Colonic mucosa (tissue), 4 donors: ENCODE measurements at places on chromosomes 4 and X. TPM values are rescaled to one million over a fixed set of nuclear protein-coding genes. Genes with fewer than 3 reads are reported as not detected.

GRCh38 chr4:86496094-86497080 lies 97.7 kb upstream of the PTPN13 start:
- peak; percentile 32 for DNase-seq

Gene HEPH
- total RNA-seq = 143 TPM

Gene SRPX
- total RNA-seq = 15.9 TPM

GRCh38 chr4:14178421-14178820 lies 550.9 kb upstream of the BOD1L1 start:
- DNase-seq = no peak

DNA sequence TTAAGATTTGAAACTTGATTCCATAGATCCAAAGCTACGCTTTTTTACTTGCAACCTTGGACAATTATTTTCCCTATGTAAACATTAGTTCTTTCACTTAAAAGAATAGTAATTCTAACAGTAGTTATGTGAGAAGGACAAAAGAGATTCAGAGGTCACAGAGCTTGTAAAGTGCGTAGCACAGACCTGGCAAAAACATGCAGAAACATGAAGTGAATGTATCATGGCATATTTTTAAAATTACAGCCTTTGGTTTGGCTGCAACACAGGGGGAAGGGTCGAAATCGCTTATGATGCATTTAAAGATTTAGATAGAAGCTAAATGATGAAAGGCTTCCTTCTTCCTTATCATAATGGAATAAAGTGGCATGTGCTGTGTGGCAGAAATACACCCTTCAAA lies 1068.8 kb downstream of the ARAP2 start:
- DNase-seq = no peak

DNA sequence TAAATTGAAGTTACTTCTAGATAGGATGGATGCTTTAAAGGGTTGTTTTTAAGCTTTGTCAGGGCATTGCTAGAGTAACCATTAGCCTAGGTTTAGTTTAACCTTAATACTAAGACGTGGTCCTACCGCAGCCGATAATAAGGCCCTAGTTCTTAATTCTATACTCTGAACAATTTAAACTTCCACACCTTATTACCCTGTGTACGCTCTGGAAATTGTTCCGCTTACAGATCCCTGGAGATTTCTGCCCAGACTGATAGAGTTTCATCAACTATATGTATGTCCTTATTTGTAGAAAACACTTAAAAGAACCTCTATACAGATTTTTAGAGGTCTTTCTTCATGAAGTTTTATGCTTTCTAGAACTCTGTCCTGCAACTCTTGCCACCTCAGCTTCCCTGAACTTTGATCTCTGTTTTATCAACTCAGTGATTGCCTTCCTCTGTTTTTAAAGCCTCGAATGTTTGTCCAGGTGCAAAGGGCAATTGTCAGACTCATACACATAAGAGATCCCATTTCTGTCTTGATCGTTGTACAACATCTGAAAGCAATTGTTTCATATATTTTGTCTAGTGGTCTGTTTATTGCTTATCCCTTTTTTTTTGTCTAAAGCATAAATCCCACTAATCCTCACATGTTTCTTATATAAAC lies 71.1 kb upstream of the VCX start:
- peak; percentile 60 for DNase-seq

DNA sequence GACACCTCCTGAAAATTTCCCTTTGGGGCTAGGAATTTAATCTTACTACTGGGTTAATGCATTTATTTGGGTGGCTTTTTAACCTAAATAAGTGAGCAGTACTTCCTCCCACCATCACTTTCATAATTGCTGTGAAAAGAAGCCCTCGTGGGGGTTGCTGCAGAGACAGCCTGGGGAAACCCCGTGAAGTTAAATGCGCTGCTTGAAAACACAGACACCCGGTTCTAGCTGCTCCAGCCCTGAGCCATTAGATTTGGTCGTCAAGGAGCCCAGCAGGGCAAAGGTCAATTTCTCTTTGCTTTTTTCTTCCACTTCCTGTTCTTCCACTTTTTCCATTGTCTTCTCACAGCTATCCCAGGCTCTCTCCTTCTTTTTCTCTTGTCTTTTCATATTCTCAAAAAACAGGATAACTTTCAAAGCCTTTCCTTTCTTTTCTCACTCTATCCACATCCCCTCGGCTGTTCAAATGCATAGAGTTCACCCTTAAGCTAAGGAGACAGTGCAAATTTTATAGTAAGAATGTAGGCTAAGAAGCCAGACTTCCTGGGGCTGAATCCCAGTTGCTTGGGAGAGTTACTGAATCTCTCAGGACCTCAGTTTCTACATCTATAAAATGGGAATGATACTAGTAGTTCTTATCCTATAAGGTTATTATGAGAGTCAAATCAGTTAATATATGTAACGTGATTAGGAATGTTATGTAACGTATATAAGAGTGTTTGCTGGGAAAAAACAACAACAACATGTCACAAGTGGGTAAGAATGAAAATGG lies 91.5 kb upstream of the ZNF827 start:
- peak; percentile 79 for DNase-seq

- DNase-seq = no peak
These were observed 121.0 kb downstream of the KCNIP4 start for GRCh38 chr4:21827575-21827974.

DNA sequence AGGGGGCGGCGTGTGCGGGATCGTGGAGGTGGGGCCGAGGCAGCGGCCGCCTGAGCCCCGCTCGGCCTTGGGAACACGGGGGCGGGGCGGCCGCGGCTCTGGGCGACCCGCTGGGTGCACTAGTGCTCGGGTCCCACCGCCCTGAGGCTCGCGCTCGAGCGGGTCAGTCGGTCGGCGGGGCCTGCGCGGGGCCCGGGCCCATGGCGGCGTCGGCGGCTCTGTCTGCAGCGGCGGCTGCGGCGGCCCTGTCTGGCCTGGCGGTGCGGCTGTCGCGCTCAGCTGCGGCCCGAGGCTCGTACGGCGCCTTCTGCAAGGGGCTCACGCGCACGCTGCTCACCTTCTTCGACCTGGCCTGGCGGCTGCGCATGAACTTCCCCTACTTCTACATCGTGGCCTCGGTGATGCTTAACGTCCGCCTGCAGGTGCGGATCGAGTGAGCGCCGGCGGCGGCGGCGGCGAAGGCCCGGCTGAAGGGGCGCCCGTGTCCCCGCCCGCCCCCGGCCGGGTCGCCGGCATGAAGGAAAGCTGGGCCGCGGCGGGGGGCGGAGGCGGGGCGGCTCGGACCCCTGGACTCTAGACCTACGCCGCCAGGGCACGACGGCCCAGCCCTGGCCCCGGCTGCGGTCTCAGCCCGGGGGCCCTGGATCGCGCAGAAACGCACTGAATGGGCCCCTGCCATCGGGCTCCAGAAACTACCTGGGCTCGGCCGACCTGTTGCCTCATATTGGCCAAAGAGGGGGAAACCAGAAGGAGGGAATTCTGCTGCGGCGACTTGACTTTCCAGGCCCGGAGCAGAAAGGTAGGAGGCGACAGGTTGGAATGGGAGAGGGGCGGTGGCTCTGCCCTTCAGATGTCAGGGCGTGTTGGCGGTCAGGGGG lies at the start of gene SMIM10L2A:
TSS of gene SMIM10L2A (plus strand) at position 13 of the 878 bp plus-strand sequence. CDS start at position 201, 188 bp downstream.
- DNase-seq = no peak

DNA sequence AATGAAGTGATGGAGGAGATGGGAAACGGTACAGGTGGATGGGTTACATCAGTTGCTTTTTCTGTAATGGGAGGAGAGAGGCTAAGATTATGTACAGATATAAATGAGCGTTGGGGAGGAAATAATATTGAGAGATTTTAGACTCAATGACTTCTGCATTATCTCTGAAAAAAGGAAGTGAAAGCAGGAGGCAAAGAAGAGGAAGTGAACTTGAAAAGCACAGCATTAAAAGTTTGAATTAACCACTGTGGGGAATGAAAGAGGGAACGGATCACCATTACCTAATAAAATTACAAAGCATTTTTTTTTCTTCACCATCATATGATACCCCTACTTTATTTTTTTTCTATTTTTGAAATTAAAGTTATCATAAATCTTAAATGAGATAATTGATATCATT lies 1025.5 kb downstream of the RPA4 start:
- no peak for DNase-seq

Gene FAM9B
- not detected for total RNA-seq

DNA sequence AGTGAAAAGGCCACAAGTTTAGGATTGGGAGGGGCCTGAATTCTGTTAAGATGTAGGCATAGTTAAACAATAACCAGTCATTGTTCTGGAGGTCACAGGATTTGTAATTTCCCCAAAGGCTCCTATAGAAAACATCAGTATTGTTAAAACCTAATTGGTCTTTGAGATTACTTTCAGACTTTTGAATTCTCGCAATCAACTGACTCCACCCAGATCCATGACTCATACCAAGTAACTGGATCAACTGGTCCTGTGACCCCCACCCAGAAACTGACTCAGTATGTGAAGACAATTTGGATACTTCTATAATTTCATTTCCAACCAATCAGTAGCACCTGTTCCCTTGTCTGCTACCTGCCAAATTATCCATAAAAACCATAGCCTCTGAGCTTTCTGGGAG lies 28.4 kb downstream of the MAGEB16 start:
- no peak for DNase-seq

Gene WDR45
- total RNA-seq = 40.6 TPM

Gene TSPAN6
- total RNA-seq = 57.6 TPM

Gene FAM114A1
- total RNA-seq = 76.3 TPM

GRCh38 chr4:2071912-2072867 lies 13.1 kb downstream of the NAT8L start:
- no peak for DNase-seq

- no peak for DNase-seq
These were observed 51.6 kb downstream of the PPP3CA start for GRCh38 chr4:101295691-101296090.

GRCh38 chr4:16297003-16297402 lies 70.7 kb upstream of the TAPT1 start:
- DNase-seq = no peak

DNA sequence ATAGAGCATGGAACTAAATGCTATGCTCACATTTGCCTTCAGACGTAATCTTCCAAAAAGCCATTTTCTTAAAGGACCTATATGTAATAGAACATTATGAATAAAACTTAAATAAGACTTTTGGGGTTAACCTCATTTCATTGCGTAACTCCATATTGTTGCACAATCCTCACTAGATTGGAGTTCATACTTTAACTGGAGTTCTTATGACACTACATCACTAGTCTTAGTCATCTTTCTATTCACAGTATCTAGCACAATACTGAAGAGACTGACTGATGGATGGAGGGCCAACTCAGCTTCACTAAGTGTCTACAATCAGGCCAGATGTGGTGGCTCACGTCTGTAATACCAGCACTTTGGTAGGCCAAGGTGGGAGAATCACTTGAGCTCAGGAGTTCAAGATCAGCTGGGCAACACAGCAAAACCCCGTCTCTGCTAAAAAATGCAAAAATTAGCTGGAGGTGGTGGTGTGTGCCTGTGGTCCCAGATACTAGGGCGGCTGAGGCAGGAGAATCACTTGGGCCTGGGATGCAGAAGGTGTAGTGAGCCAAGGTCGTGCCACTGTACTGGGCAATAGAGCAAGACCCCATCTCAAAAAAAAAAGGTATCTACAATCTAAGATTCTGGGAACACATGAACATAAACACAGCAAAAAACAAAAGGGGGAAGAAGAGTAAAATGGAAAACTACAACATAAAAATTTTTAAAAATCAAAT lies 80.8 kb upstream of the MAB21L2 start:
- DNase-seq = no peak

GRCh38 chr4:181821039-181822004 lies 421.9 kb upstream of the TENM3 start:
- no peak for DNase-seq

DNA sequence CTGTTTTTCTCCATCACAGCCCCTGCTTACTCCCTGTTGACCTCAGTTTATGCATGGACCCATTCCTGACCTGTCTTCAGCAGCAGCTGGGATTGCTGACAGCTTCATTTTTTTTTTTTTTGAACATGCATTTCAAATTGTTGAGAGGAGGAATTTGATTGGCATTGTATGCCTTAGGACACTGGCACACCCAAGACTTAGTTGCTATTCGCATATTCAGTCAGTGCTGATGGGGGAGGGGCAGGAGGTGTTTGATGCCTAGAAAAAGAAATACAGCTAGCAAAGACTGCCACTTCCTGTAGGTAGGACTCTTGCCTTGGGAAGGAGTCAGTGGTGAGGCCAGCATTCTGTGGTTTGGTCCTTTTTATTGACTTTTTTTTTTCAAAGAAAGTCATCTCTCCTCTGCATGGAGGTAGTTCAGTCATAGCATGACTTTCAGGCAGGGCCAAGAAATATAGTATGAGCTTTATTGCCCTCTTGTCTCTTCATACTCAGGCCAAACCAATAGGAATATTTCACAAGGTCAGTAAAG lies 33.6 kb upstream of the XK start:
- no peak for DNase-seq

DNA sequence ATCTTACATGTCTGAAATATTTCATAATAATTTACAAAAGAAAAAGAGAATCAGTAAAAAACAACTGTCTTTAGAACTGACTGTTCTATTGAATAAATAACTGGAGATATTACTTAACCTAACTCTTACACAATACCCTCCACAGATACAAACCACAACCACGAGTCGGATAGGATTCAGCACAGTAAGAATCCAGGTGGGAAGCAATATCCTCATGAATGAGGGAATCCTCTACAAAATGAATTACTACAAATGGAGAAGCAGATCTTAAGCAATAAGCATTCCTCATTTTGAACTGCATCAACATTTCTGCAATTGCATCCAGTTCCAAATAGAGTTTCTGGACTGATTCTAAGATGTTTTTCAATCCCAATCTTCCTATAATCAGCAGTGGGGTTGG lies 227.1 kb downstream of the SH2D1A start:
- no peak for DNase-seq

- no peak for DNase-seq
These were observed 331.7 kb downstream of the HNRNPD start for GRCh38 chr4:82042042-82042441.

GRCh38 chrX:123184219-123184865 lies at the start of gene GRIA3:
Gene GRIA3, plus strand, starts transcription at chrX:123184278. Its CDS starts 258 bp downstream, at chrX:123184536.
- no peak for DNase-seq

GRCh38 chrX:17939724-17940123 lies 78.6 kb upstream of the RAI2 start:
- no peak for DNase-seq

Gene VCX2
- not detected for total RNA-seq

Gene TCEAL6
- not detected for total RNA-seq

Gene TMPRSS11B
- total RNA-seq = not detected

GRCh38 chrX:80181079-80181478 lies 166.5 kb downstream of the TBX22 start:
- no peak for DNase-seq
